Fibroblast of upper back skin (primary cell): ENCODE measurements at places on chromosomes 12 and 14.
A peak's percentile ranks its signal among the peaks of the same experiment; 100 is the strongest.

DNA sequence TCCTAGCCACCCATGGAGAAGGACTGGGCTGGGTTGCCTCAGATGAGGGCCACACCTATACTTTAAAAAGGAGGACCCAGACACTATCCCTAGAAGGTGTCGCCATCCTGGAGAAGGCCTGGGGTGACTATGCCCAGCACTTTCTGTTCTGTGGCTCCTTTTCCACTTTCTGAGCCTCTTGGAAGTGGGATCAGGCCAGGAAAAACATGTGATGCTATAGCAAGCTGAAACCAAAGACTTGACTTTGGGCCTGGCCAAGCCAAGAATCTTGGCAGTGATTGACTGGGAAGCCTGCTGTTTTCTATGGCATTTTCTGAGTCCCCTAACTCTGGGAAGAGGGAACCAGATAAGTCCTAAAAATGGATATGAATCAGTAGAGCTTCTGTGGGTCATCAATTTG is 332.3 kb downstream of the ZFP36L1 start:
- DNase-seq, result no peak

DNA sequence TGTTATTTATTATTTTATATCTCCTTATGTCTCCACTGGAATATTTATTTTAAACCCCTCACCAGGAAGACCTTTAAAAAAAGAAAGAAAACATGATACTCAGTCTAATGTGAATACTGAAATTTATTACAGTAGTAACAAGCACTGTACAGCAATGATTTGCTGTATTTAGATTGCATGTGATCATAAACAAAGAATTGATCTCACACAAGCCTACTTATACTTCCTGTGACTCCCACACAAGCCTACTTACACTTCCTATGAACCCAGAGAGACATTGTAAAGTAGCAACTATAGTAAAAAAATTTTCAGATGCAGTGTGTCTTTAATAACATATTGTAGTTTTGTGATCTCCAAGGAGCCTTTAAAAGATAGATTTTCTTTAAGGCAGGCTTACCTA is 142.7 kb upstream of the SYT1 start:
- DNase-seq, result no peak

DNA sequence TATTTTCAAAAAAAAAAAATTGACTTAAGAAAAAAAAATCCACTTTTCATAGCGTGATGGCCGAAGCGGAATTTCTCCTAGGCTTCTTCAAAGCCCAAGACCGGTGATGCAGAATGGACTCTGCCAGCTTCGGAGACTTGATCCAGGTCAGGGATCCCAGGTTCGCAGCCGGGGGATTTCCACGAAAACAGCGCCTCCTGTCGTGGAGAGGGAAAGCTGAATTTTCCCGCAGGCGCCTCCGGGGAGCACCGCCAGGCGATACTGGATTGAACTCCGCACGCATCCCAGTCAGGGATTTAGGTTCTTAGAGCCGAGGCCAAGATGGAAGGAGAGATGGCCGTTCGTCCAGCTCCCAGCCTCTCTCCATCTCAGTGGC is 2.1 kb downstream of the TTC6 start:
- DNase-seq, result no peak

GRCh38 chr14:99576761-99577705 is 27.0 kb downstream of the CCDC85C start:
- DNase-seq, result peak; percentile 32

DNA sequence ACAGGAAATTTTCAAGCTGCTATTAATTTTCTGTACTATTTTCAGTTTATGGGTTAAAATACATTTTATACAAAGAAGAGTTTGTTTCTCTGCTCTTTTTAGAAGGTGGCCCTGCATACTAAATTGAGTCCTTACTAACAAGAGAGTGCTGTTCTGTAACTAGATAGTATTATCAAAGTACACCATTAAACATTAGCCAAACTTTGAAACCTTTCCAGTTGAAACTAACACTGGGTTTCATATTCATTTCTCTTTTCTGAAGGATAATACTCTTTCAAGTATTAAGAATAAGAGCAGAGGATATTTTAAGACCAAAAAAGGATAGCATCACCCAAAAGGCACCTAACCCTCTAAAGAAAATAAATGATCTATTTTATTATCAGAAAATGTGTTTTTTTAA is 47.2 kb downstream of the PEBP1 start:
- no peak for DNase-seq

- DNase-seq, result no peak
Measured at GRCh38 chr12:63150713-63151622, at the start of gene AVPR1A. TSS of gene AVPR1A (minus strand) at chr12:63151201. CDS start at chr12:63150836, 365 bp downstream.

DNA sequence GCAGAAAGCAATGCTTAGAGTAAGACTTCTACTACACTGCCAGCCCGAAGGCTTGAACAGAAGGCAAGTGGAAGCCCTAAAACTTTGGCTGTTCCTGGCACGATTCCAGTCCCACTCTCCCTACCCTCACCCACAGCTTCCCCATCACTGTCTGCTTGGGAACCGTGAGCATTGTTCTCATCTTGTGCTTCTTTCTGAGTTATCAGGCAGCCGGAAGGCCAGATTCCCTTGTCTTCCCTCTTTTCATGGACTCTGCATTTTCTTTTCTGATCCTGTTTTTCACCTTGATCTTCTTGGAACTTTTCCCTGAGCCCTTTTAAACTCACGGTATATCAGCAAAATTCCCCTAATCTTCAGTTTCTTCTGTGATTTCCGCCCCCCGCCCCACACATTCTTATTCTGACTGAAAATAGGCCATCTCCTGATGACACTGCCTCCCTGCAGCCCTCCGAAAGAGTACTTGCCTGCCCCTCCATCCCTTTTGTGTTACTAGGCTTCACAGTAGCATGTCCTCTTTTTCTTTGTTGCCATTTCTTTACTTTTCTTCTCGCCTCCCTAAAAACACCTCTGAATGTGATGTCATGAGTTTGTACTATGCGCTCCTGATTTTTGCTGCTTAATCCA is 29.9 kb downstream of the RCOR1 start:
- DNase-seq, result no peak

GRCh38 chr14:98954349-98955000 is 317.5 kb downstream of the BCL11B start:
- DNase-seq, result no peak

DNA sequence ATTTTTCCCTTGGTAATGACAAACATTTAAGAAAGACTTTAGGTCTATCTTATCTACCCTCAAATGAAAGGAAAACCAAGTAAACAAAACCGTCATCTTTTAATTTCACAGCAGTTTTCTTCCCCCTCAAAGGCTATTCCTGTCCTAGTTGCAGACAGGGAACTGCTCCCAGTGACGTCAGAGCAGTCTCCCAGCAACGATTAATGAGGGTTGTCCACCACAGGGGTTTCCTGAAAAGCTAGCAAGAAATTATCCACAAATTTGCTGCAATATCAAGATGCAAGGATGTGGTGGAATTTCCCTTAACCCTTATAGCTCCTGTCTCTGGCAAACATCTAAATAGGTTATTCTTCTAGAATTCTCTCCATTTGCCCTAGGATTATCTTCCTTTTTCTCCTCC is 89.1 kb upstream of the STAC3 start:
- peak; percentile 62 for DNase-seq

- DNase-seq, result peak; percentile 9
Measured at GRCh38 chr12:104410786-104411185, 46.0 kb upstream of the CHST11 start.

GRCh38 chr14:58746701-58747100 is 108.9 kb downstream of the DACT1 start:
- no peak for DNase-seq

DNA sequence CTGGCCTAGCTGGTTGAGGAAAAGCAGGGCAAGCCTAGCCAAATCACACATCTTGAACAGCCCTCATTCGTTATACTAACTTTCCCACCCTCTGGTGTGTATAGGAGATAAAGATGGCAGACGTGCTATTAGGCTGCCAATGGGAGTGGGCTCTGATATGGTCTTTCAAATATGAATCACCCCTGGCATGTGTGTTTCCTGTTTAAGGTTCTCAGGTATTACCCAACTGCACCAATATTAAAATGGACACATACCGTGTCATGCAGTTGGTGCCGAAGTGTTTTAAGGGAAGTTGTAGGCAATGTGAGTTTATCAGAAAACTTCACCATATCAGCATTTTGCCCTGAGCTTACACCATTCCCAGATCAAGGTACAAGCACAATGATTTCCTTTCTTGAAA is 33.4 kb downstream of the CHST11 start:
- DNase-seq, result no peak

DNA sequence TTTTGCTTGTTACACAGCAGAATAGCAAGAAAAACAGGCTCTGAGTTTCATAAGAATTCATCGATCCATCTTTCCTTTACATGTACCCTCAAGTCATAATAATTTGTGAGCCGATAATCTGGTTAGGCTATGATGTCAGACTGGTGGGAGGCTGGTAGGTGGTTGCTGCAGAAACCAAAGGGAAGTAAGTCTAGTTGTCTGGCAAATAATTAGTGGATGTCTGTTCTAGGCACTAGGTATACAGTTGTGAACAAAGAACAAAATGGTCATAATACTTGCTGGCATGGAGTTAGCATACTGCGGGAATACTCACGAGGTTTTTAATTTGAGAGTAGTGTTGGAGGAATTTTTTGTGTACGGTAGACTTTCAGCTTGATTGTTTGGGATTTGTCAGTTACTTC is 8.8 kb downstream of the SUSD6 start:
- no peak for DNase-seq

GRCh38 chr14:70714055-70714550 is 72.4 kb downstream of the TTC9 start:
- DNase-seq, result peak; percentile 63
